Psoas muscle (tissue), 8 donors: ENCODE measurements at places on chromosomes 3 and 15. TPM values are rescaled to one million over a fixed set of nuclear protein-coding genes. Genes with fewer than 3 reads are reported as not detected.

Gene RTP3
- not detected for polyA plus RNA-seq

Gene BCHE
- polyA plus RNA-seq: 2.5 TPM

Gene KCNH8
- not detected for polyA plus RNA-seq

Gene AP3B2
- polyA plus RNA-seq: 0.27 TPM

Gene ST8SIA2
- polyA plus RNA-seq: not detected

Gene GPR149
- polyA plus RNA-seq: not detected

Gene LRRC58
- 6.8 TPM for polyA plus RNA-seq

Gene COL8A1
- polyA plus RNA-seq: 2.3 TPM

Gene CLN6
- 13.1 TPM for polyA plus RNA-seq

Gene CEP19
- polyA plus RNA-seq: 0.60 TPM

Gene C3orf49
- polyA plus RNA-seq: not detected

Gene SNX4
- 16.9 TPM for polyA plus RNA-seq

Gene KCNMB2
- polyA plus RNA-seq: not detected

Gene ZNF660
- 0.18 TPM for polyA plus RNA-seq

Gene C3orf22
- not detected for polyA plus RNA-seq

Gene GABRR3
- not detected for polyA plus RNA-seq

Gene KNG1
- polyA plus RNA-seq: not detected

Gene CEMIP
- 0.01 TPM for polyA plus RNA-seq

Gene ZNF860
- polyA plus RNA-seq: 0.01 TPM

Gene TMC3
- not detected for polyA plus RNA-seq
